ENCODE measurements at places on chromosomes 3 and 15. TPM values are rescaled to one million over a fixed set of nuclear protein-coding genes. Genes with fewer than 3 reads are reported as not detected.

UPK1B gene
- total RNA-seq: 0.50 TPM

APPL1 gene
- 40.0 TPM for total RNA-seq

SKOR1 gene
- total RNA-seq: not detected

GOLGA6B gene
- total RNA-seq: not detected

PLXND1 gene
- total RNA-seq: 26.3 TPM

KNG1 gene
- total RNA-seq: 6.7 TPM

IQGAP1 gene
- total RNA-seq: 150 TPM

ZBBX gene
- not detected for total RNA-seq

CDHR4 gene
- not detected for total RNA-seq

MED12L gene
- 21.5 TPM for total RNA-seq

SLC12A8 gene
- 23.3 TPM for total RNA-seq

DNA sequence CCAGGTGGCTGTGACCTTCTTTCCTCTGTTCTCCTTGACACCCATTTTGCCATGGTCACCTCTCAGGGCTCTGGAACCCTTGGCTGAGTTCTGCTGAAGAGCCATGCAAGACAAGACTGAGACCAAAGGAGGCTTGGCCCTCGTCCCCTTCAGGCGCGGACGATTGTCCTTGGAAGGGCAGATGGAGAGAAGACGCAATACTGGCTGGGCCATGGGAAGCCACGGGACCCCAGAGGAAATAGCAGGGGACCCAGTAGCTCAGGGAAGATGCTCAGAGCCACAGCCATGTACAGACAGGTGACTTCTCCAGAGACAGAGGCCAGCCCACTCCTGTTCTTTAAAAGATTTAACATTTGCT is 125.6 kb downstream of the SMAD6 start:
- DNase-seq: no peak

GRCh38 chr15:49438962-49439631 is 16.1 kb downstream of the FGF7 start:
- DNase-seq: no peak

GRCh38 chr3:51371943-51372557 is 13.0 kb upstream of the MANF start:
- DNase-seq: peak; percentile 70

- peak; percentile 62 for DNase-seq
Measured at GRCh38 chr3:187165144-187165543, 25.8 kb upstream of the RPL39L start.

- DNase-seq: no peak
Measured at GRCh38 chr3:3509665-3510064, 289.6 kb upstream of the LRRN1 start.

- no peak for DNase-seq
Measured at GRCh38 chr3:13709706-13710105, 160.8 kb downstream of the FBLN2 start.

DNA sequence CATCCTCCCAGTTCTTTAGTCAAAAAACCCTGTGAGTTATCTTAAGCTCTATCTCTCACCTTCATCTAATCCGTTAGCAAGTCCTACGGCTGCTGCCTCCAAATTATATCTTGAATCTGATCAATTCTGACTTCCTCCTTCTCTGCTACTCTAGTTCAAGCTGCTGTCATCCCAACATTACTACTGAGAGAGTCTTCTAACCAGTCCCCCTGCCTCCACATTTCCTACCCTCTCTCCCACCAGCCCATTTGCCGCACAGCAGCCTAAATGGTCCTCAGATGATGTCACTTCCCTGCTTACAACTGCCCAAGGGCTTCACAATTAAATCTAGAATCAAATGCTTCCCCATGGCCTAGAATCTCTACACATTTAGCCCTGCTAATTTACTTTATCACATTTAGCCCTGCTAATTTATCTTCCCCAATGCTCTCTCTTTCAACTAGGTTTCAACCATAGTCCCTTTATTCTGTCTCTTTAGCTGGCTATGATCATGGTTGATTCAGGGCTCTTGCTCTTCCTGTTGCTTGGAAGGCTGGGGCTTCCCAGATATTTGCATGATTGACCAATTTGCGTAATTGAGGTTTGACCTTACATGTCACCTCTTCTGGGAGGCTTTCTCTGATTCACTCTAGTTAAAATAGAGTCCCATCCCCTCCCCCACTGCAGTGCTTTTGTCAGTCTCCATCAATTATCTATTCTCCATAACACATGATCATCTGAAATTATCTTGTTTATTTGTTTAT is 11.0 kb upstream of the ARL14 start:
- no peak for DNase-seq

DNA sequence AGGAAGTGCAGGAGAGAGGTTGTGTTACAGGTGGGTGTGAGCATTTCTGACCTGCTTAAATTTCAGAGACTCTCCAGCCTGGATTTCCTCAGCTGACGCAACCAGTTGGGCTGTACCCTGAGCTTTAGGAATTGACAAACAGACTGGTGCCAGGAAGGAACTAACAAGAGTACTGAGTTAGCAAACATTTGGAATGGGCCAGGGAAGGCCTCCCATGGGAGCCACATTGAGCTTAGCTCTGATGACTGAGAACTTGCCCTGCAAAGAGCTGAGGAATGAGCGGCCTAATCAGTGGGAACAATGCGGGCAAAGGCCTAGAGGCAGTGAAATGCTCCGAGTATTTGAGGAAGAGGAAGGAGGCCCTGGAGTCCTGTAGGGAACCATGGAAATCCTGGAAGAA is 254.2 kb downstream of the FEZF2 start:
- DNase-seq: no peak

- peak; percentile 34 for DNase-seq
Measured at GRCh38 chr3:86180696-86181095, 810.3 kb downstream of the VGLL3 start.

DNA sequence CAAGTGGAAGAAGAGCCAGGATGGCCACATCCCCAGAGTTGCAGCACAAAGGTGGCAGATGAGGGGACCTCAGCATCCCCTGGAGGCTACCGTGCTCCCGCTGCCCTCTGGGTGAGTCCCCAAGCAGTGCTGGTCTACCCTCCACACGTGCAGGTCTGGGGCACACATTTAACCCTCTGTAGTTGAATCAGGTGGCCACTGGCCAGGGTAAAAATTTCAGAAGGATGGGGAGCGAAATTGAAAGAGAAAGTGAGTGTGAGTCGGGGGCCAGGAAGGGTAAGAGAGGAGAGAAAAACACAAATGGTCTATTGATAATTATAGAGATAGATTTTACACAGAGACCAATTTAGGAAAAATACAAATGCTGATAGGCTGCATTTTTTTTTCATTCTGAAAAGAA is 139.5 kb upstream of the EIF1B start:
- no peak for DNase-seq

DNA sequence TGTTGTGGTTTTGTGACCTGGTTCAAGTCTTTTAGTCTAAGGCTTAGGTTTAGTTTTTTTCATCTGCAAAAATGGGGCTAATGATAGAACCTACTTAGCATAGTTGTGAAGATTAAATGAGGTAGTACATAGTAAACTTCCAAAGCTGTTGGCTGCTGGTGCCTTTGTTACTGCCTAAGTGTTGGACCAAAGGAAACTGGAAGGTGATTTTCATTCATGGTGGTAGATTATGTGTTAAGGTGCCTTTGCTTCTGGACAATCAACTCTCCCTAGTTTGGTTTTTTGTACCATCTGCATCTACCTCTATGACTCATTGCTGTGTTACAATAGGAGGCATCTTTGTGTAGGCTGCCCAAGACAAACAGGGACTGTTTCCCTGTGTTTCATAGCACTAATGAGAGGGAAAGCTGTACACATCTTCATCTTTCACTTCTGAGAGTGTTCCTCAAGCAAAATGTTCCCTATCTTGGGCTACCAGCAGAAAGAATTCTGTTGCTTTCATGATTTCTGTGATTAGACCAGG is 3.2 kb downstream of the MAP2K1 start:
- no peak for DNase-seq

DNA sequence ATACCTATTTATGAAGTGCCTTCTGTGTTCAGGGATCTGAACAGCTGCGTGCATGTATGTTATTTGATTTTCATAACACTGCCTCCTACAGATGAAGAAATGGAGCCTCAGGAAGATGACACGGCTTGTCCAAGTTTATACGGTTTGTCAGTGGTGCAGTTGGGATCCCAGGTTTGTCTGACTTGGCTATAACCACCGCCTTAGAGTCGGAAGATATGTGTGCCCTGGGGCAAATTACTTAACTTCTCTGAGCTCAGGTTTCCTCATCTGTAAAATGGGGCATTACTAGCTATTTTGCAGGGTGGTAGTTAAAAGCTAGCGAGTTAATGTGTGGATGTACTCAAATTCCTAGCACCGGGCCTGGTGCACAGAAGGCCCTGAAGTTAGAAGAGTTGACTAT is 54.1 kb upstream of the ANP32A start:
- no peak for DNase-seq

DNA sequence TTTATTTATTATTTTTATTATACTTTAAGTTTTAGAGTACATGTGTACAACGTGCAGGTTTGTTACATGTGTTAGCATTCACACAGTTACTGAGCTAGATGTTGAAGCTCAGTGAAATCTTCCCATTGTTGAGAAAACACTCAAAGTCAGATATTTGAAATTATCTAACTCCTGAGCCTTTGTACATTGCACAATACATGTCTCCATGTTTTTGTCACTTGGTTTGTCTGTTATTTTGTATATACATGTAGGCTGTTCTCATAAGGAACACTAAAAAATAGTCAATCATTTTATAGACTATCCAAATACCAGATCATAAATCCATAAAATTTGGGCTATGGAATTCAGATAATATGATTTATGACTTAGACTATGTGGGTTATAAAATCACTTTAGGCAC is 1126.5 kb downstream of the NSUN3 start:
- DNase-seq: no peak

DNA sequence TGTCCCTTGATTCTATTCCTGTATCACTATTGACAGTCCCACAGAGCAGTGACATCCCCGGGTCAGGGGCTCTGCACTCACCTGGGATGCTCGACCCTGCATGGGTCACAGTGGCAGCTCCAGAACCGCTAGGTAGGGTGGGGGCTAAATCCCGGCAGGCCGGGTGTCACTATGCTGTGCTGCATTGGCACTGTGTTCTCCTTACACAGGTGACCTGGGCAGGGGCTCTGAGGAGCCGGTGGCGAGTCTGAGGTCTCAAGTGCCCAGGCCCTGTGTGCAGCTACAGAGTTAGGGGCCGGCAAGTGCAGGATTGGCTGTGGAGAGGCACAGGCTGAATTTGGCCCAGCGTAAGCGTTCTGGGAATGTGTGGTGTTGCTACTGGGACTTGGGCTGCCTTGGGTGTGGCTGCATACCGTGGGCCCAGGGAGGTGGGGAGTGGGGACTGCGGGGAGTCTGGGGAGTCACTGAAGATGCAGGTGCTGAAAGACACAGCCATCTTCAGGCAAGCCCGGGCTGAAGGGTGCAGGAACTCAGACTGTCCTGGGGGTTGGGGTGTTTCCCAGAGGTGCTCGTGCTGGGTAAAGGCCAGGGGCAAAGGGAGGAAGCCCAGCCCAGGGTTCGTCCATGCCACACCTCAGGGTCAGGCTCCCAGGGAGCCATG is 102.6 kb upstream of the PRR20G start:
- DNase-seq: no peak

DNA sequence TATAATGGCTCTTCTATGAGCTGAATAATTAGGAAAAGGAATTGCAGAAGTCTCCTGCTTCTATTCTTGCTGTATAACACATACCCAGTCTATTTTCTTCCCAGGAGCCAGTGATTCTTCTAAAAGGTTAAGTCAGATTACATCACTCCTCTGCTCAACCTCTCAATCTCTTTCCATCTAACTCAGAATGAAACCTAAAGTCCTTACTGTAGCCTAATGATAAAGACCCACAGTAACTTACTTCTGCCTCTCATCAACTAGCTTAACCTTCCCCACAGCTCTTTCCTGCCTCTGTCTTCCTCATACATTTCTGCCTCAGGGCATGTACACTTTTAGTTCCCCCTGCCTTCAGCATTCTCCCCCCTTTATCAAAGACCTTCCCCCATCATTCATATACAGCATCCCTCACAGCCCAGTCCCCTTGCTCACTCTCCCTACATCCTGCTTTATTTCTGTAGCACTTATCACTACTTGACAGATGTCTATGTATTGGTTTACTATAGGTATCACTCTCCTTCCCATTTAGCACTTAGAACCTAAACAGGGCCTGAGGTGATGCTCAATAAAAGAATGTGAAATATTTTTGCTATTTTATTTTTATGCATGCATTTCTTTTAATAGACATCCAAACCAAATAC is 28.5 kb upstream of the CMTM6 start:
- no peak for DNase-seq

DNA sequence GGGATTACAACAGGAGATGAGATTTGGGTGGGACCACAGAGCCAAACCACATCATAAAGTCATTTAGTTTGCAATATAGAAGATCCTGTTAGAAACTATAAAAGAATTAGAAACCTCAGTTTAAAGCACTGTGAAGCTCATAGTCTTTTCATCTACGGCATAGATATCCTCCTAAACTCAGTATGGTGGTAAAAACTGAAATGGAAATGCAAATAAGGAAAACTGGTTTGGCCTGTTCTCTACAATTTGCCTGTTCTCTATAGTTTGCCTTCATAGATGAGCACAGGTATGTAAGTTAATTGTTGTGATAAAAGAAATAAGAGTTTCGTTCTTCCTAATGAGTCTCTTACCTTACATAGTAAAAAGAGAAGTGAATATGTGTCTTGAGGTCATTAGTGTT is 331.6 kb upstream of the ARL6 start:
- DNase-seq: no peak

DNA sequence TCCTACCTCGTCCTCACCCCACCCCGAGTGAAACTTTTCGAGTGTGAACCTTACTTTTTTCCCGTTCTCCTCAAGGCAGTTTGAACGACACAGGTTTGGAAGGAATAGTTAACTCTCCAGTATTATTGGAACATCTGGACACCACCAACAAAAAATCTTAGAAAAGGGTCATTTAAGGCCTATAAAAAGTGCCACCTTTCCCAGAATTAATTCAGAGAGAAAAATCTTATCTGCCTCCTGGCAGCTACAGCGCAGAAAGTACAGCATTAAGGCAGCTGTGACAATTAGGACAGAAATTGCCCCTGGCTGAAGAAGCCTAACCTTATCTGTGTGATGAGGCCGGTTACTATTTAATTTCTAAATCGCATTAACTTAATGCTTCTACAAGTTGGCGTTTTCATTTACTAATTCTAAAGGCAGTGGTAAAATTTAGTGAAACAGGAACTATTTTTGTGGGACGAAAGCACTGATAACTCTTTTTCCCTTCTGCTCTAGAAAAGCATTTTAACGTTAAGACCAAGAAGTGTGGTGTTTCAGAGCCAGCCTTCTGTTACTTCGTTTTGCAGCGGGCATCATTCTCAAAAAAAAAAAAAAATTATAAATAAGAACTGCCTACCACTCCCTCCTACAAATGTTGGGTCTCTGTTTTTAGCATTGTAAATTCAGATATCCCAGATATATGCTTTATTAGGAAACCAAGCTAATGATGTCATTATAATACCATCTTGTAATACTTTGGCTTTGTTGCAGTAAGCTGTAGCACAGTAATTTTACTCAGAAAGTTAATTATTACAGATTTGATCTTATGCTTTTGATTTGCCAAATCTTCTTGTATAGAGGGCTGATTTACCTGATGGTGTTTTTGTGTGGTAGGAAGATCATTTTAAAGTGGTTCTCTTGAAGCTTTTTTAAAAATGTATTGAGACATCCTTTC is 1.4 kb downstream of the ATP11B start:
- DNase-seq: no peak
